Fibroblast of upper back skin (primary cell): ENCODE measurements at places on chromosomes 1 and 21.

- peak; percentile 10 for DNase-seq
These were observed 2.6 kb upstream of the CSTB start for GRCh38 chr21:43778469-43779335.

DNA sequence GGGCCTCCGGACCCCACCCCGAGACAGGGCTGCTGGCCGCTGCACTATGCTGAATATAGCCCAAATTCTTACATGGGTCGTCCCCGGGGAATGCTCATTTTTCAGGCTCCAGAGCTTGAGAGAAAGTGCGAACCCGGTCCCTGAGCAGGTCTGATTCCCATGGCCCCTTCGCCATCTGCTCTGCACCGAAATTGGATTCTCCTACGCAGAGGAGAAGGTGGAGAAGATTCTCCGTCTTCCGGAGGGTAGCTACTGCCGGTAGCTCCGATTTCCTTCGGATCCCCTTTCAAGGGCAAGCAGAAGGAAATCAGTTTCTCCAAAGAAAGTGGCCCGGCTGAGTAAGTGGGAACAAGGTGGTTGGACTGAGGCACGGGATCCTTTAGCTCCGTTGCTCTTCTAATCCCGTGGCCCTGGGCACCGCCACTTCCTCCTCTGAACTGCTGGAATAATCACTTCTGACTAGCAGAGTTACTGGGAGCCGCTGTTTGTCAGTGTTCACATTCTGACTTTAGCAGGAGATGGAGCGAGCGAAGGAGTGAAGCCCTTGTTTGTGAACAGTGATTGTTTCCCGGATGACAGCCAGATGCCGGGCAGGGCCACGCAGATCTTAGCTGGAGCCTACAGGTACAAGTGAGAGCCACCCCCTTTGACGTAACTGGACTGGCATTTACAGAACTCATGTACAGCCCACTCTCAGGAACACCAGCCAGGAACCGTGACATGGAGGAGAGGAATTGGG lies 1.1 kb upstream of the ZNF496 start:
- peak; percentile 15 for DNase-seq

DNA sequence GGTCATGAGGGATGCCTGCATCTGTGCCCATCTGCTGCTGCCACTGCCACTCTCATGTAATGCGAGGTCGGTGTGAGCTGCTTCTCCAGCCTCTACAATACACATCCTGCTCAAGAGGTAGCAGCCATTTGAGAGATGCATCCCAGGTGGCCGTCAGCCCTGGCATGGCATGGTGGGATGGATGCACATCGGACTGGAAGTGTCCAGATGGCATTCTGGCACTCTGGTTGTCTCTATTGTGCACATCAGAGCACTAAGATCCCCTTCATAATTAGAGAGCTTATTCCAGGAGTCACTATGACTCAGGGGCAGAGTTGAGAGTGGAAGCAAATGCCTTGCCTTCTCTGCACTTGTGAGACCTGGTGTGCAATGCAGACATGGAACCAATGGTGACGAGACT lies 3.8 kb downstream of the STRIP1 start:
- DNase-seq: no peak

- DNase-seq: no peak
These were observed 67.6 kb downstream of the KCNN3 start for GRCh38 chr1:154802336-154802969.

DNA sequence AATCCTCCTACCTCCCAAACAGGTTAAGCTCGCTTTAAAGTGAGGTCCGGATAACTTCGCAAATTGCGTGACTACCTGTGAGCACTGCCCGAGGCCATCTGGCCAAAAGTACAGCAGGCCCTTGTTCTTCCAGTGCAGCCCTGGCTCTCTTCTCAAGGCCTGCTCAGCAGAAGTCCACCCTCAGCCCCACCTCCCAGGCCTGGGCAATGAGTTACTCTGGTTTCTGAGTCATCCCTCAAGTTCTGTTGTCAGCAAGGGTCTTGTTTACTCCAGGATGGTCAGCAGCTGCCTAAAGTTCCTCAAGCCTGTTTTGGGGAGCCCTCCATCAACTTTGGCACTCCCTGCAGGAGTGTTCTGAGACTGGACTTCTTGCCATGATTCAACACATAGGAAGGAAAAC lies 101.7 kb downstream of the BCAR3 start:
- peak; percentile 77 for DNase-seq

DNA sequence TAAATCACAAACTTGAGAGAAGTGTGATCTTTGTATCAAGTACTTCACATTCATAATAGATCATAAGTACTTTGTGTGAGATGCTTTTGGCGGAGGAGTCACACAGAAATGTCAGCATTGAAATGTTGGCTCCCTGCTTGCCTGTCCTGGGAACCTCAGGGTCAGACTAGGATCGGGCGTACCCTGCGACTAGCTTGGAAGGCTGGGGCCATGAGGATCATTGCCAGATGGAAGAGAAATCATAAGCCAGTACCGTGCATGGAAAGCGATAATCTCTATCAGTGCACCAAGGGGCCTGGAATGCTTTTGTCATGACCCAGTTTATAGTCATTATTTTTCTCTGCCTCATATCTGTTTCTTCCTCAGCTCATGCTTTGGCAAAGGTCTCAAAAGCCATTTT lies 35.5 kb downstream of the MTR start:
- no peak for DNase-seq

- peak; percentile 53 for DNase-seq
These were observed 141.3 kb downstream of the ROR1 start for GRCh38 chr1:63915121-63915520.

- no peak for DNase-seq
These were observed 95.5 kb upstream of the MARK1 start for GRCh38 chr1:220432408-220432807.

DNA sequence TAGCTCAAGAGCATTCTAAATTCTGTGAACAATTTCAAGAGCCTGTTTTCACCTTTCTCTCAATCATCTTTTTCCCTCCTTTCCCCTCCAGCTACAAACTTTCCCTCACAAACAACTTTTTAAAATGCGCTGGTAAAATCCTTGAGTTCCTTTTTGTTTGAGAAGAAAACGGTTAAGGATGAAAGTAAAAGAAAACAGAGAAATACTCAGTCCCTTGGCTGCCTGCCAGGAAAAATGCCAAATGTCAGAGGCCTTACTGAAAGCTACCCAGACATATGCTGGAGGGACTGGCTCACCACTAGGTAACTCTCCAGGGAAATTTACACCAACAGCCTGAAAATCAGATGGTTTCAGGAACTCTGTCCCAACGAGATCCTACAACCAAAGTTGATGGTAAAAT lies 11.0 kb upstream of the SERBP1 start:
- peak; percentile 56 for DNase-seq

GRCh38 chr1:30685796-30686165 lies 37.6 kb downstream of the MATN1 start:
- DNase-seq: no peak

- no peak for DNase-seq
These were observed 76.1 kb upstream of the SLC2A1 start for GRCh38 chr1:43034778-43035177.

GRCh38 chr1:40648928-40649591 lies 16.4 kb downstream of the RIMS3 start:
- DNase-seq: no peak
